ENCODE measurements at places on chromosomes 12 and 14. TPM values are rescaled to one million over a fixed set of nuclear protein-coding genes. Genes with fewer than 3 reads are reported as not detected.

GRCh38 chr12:15677228-15677627 lies 112.0 kb downstream of the EPS8 start:
- ATAC-seq: no peak

ZC2HC1C gene
- 2.2 TPM for total RNA-seq

- no peak for ATAC-seq
Measured at GRCh38 chr14:89720741-89721729, 233.5 kb downstream of the EFCAB11 start.

RNF212B gene
- not detected for total RNA-seq

DNA sequence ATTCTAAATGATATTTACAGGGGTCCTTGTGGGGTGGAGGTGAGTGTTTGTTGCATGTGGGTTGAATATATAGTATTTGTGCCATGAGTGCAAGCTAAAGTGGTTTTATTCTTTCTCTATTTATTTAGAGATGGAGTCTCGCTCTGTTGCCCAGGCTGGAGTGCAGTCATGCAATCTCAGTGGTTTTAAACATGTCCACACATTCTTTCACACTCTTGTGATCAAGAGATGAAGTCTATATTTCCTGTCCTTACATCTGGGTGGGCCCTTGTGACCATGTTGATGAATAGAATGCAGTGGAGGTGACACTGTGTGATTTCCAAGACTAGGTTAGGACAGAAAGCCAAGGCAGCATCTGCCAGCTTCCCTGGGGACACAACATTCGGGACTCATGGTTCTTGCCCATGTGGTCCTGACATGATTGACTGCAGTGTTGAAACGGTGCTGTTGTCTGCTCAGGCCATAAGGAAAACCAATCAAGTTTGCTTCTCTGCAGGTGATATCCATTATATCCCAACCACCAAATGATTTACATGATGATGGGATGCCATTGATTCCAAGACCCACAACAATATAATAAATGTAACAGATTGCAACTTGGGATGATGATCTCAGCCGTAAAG lies 172.6 kb downstream of the SUDS3 start:
- peak; percentile 39 for ATAC-seq

DAO gene
- total RNA-seq: not detected

ABCD2 gene
- total RNA-seq: 0.31 TPM

NXPH4 gene
- 2.3 TPM for total RNA-seq

PPP4R4 gene
- total RNA-seq: 11.8 TPM

CPNE6 gene
- 1.3 TPM for total RNA-seq

DNA sequence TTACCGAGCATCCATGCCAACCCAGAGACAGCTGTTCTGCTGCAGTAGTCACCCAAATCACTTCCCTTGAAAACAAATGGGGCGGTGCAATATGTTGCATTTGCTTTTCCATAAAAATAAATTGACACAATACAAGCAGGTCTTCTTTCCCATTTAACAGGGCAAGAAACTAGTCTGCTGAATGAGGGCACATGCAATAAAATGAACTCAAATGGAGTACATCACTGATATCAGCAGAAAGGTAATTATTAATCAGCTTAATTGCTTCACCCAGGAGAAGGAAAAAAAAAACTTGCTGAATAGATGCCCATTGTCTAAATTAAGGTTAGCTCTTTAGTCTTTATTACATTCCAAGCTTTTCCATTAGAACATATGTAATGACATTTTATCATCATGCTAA lies 175.1 kb upstream of the GZMB start:
- no peak for ATAC-seq

DNA sequence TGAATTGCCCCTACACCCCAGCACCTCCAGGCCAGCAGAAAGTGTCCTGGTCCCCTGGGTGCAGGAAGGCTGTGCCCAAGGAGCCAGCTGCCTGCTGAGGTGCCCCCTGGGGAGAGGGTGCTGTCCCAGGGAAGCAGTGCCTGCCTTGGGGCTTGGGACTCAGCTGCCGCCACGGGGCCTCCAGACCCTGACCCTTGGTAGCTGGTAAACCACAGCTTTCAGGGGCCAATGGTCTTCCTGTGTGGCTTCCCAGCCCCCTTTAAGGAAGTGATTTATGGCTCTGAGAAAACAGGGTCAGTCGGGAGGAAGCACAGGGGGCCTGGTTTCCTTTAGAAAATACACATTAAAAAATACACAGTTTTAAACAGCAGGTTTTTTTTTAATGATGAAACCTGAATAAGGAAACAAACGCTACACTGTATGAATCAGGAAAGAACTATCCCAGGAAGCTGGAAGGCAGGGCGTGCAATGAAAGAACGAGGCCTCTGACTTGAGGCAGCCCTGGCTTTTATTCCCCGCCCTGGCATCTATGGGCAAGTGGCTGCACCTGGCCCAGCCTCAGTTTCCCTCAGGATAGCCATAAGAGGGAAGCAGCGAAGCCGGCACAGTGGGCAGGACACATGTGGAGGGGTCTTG lies 40.6 kb upstream of the EML1 start:
- ATAC-seq: peak; percentile 20
